ENCODE measurements at places on chromosomes 3 and 15. TPM values are rescaled to one million over a fixed set of nuclear protein-coding genes. Genes with fewer than 3 reads are reported as not detected.

DNA sequence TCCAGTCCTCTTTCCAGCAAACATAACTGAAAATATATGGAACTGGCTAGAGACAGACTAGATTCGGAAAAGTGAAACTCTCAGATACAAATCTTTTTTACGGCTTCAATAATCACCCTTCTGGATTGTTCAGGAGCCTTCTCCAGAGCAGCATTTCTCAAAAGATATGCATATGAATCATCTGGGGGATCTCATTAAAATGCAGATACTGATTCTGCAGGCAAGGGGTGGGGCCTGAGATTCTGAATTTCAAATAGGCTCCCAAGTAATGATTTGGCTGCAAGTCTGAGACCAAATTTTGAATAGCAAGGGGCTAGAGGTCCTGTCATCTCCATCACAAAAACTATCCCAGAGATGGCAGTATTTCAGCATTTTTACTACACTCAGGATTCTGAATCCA lies 165.4 kb downstream of the CTNNB1 start:
- no peaks in the 10 kb centered on the region for H3K4me1 ChIP-seq
- H3K4me3 ChIP-seq: no peak overlapping the region
- no peaks in the 10 kb centered on the region for H3K27me3 ChIP-seq
- no peak overlapping the region for H3K27ac ChIP-seq

- no peaks in the 10 kb centered on the region for H3K27me3 ChIP-seq
- peaks cover 1% of the 10 kb centered on the region for H3K36me3 ChIP-seq
- H3K4me3 ChIP-seq: no peak overlapping the region
- peak overlapping the region; percentile 94 for H3K27ac ChIP-seq
- peaks cover 89% of the 10 kb centered on the region for H3K4me1 ChIP-seq
Measured at GRCh38 chr3:32421991-32422859, 30.6 kb downstream of the CMTM7 start.

IL17RE gene
- total RNA-seq: 0.25 TPM

GRCh38 chr3:5052247-5052646 lies 69.8 kb upstream of the ARL8B start:
- peaks cover 9% of the 10 kb centered on the region for H3K4me1 ChIP-seq
- no peak for DNase-seq
- H3K36me3 ChIP-seq: no peaks in the 10 kb centered on the region
- H3K27me3 ChIP-seq: no peaks in the 10 kb centered on the region
- no peak overlapping the region for H3K4me3 ChIP-seq

- no peaks in the 10 kb centered on the region for H3K36me3 ChIP-seq
- H3K27ac ChIP-seq: no peak overlapping the region
- H3K4me1 ChIP-seq: no peaks in the 10 kb centered on the region
- DNase-seq: no peak
- H3K27me3 ChIP-seq: no peaks in the 10 kb centered on the region
- H3K4me3 ChIP-seq: no peak overlapping the region
Measured at GRCh38 chr3:27568393-27568792, 84.2 kb upstream of the SLC4A7 start.

CD200R1L gene
- total RNA-seq: not detected

HCN4 gene
- total RNA-seq: not detected

- no peak overlapping the region for H3K4me3 ChIP-seq
- DNase-seq: no peak
- H3K27me3 ChIP-seq: peaks cover 2% of the 10 kb centered on the region
- H3K27ac ChIP-seq: no peak overlapping the region
- no peaks in the 10 kb centered on the region for H3K4me1 ChIP-seq
- no peaks in the 10 kb centered on the region for H3K36me3 ChIP-seq
Measured at GRCh38 chr3:55271549-55271948, 215.6 kb downstream of the WNT5A start.

NECTIN3 gene
- total RNA-seq: 3.5 TPM

DNA sequence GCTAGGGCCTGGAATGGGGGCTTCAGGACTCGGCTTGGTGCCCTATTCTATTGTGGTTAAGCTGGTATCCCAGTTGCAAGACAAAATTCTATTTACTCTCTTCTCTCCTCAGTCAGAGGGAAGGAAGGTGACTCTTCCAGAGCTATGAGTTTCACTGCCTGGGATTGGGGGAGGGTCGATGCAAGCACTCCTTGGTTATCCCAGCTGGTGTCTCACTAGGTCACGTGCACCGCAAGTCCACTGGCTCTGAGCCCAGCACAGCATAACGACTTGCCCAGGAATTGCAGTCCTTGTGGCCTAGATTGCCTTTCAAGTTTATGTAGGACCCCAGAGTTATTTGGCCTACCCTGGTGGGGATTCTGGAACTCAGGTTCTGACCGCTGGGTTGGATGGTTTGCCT lies 958.8 kb downstream of the IGSF11 start:
- DNase-seq: no peak
- no peaks in the 10 kb centered on the region for H3K4me1 ChIP-seq
- H3K36me3 ChIP-seq: no peaks in the 10 kb centered on the region
- no peak overlapping the region for H3K27ac ChIP-seq
- H3K4me3 ChIP-seq: no peak overlapping the region

GRCh38 chr3:152061296-152061695 lies 187.9 kb downstream of the SUCNR1 start:
- H3K27ac ChIP-seq: no peak overlapping the region

GRCh38 chr15:96176831-96177230 lies 153.7 kb upstream of the NR2F2 start:
- no peak overlapping the region for H3K4me3 ChIP-seq
- peaks cover 25% of the 10 kb centered on the region for H3K27me3 ChIP-seq
- no peaks in the 10 kb centered on the region for H3K4me1 ChIP-seq
- H3K27ac ChIP-seq: no peak overlapping the region
- no peak for DNase-seq

DNA sequence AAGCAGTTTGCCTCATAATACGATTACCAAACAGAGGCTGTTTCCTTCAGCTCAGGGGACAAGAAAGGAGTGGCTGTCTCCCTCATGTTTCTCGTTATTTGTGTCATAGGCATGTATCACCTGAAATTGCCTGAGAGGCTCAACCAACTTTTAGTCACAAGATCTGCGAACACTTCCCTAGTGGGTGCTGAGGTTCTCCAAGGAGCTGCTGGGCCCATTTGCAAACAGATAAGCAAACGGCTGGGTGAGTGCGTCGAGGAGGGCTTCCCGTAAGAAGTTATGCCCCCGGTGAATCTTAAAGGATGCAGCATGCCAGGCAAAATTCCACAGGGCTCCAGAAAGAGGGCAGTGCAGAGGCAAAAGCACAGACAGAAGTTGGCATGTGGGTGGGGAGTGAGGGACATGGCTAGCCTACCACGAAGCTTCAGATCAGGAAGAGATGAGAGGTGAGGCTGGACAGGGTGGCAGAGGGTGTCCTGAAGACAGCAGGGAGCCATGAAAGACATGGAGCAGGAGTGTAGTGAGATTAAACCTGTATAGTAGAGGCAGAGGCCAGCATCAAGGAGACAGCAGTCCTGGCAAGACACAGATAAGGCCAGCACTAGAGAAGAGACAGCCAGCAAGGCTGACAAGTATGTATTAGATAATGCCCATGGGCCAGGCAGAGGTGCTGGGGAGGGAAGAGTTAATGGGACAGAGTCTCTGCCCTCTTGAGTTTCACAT lies 4.0 kb upstream of the GP9 start:
- H3K4me3 ChIP-seq: no peak overlapping the region
- H3K36me3 ChIP-seq: no peaks in the 10 kb centered on the region
- DNase-seq: no peak
- H3K4me1 ChIP-seq: peaks cover 15% of the 10 kb centered on the region

- H3K4me1 ChIP-seq: peaks cover 3% of the 10 kb centered on the region
- no peak for DNase-seq
- H3K36me3 ChIP-seq: no peaks in the 10 kb centered on the region
- H3K27me3 ChIP-seq: no peaks in the 10 kb centered on the region
- H3K27ac ChIP-seq: no peak overlapping the region
- H3K4me3 ChIP-seq: no peak overlapping the region
Measured at GRCh38 chr15:75098404-75098803, 75.0 kb downstream of the PPCDC start.

DNA sequence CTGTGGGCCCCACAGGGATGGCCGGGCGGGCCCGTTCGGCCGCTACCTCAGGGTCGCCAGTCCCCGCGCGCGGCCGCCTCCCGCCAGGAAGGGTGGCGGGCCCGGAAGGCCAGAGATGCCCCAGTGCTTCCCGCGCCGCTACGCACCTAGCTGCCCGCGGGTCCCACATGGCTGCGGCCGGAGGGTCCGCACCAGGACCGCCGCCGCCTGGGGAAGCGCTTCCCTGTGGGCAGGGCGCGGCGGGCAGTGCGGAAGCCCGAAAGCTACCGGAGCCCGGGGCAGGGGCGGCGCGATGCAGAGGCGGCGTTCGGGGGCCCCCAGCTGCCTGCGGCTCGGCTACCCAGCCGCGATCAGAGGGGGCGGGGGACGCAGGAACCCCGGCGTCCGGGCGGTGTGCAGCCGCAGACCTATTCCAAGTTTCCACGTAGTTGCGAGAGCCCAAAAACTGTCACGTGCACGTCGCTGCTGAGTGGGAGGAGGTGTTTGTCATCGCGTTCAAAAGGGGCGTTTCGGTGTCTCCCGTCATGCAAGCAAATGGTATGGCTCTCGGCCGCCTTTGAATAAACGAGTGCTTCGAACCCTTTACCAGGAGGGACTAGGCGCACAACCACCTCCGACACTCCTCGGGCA lies at the start of gene TRANK1:
TSS of gene TRANK1 (minus strand) at position 414 of the 630 bp plus-strand sequence. CDS start at position 169, 245 bp downstream.
- H3K4me3 ChIP-seq: peak within 1 kb of the TSS; percentile 78
- DNase-seq: peak; percentile 89
- no peak within 1 kb of the TSS for H3K27ac ChIP-seq
- peaks cover 12% of the 10 kb centered on the region for H3K4me1 ChIP-seq
- H3K36me3 ChIP-seq: peaks cover 10% of the 10 kb centered on the region

DNA sequence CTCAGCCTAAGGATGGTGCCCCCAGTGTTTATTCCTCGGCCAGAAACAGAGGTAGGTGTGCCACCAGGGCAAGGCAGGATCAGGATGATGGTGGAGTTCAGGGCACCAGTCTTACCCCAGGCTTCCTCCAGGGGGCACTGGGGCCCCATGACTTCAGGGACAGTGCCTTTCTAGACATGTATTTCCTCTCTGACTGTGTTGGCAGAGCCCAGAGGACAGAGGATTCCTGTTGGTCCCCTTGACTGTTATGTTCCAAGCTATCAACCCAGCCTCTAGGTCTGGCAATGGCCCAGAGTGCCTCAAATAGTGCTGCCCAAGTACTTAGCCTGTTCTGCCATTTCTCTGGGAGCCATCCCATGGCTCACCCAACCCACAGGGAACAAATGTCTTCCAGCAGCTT lies 2.8 kb downstream of the HEMK1 start:
- H3K4me3 ChIP-seq: peak overlapping the region; percentile 51
- peaks cover 27% of the 10 kb centered on the region for H3K36me3 ChIP-seq
- no peaks in the 10 kb centered on the region for H3K27me3 ChIP-seq
- H3K4me1 ChIP-seq: peaks cover 69% of the 10 kb centered on the region

DNA sequence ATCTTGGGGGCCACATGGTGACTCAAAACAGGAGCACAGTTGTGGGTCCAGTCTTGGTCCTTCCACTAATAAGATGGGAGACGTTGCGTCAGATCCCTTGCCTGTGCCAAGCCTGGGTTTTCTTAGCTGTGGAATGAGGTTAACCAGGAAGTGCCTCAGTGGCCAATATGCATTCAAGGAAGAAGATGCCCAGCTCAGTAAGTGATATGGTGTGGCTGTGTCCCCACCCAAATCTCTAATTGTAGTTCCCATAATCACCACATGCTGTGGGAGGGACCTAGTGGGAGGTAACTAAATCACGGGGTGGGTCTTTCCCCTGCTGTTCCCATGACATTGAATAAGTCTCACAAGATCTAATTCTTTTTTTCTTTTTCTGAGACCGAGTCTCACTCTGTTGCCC lies 6.4 kb downstream of the ALG1L2 start:
- H3K27me3 ChIP-seq: no peaks in the 10 kb centered on the region
- H3K27ac ChIP-seq: no peak overlapping the region
- peaks cover 1% of the 10 kb centered on the region for H3K4me1 ChIP-seq
- no peak overlapping the region for H3K4me3 ChIP-seq

GRCh38 chr15:89353991-89354390 lies 19.4 kb upstream of the POLG start:
- H3K27ac ChIP-seq: no peak overlapping the region
- H3K36me3 ChIP-seq: no peaks in the 10 kb centered on the region
- H3K27me3 ChIP-seq: peaks cover 46% of the 10 kb centered on the region
- no peak for DNase-seq
- no peak overlapping the region for H3K4me3 ChIP-seq

- no peak overlapping the region for H3K4me3 ChIP-seq
- no peak for DNase-seq
- no peak overlapping the region for H3K27ac ChIP-seq
- no peaks in the 10 kb centered on the region for H3K36me3 ChIP-seq
Measured at GRCh38 chr3:154180836-154181691, 59.9 kb downstream of the ARHGEF26 start.

- DNase-seq: no peak
- H3K4me1 ChIP-seq: no peaks in the 10 kb centered on the region
- H3K4me3 ChIP-seq: no peak overlapping the region
- H3K27me3 ChIP-seq: no peaks in the 10 kb centered on the region
- no peak overlapping the region for H3K27ac ChIP-seq
Measured at GRCh38 chr3:25462495-25462894, 34.4 kb downstream of the RARB start.

DNA sequence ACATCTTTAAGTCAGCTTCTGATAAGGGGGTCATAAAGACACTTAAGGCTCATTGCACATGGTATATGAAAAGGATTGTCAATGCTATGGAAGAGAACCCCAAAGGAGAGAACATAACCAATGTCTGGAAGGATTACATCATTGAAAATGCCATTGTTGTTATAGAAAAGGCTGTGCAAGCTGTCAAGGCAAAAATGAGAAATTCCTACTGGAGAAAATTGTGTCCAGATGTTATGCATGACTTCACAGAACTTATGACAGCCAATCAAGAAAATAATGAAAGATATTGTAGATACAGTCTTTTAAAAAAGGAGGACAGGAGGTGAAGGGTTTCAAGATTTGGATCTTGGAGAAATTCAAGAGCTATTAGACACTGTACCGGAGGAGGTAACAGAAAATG lies 96.3 kb upstream of the MBNL1 start:
- peaks cover 3% of the 10 kb centered on the region for H3K36me3 ChIP-seq
- no peak for DNase-seq
- peaks cover 11% of the 10 kb centered on the region for H3K4me1 ChIP-seq
- no peaks in the 10 kb centered on the region for H3K27me3 ChIP-seq

DNA sequence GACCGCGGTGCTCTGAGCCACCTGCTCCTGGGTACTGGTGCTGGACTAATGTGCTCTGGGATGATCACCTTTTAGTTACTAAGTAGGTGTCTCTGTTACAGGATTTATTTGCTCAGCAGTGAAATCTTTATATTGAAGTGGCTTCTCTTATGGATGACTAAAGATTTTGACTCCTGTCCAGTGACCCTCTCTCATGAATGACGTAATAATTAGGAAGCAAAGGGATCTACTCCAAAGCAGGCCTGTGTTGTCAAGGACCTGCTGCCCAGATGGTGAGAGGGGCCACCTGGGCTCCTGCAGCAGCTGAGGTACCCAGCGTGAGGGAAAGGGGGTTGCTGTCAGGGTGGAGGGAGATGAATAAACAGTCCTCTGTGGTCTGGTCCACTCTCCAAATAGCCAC lies 263.6 kb downstream of the GABRG3 start:
- no peak overlapping the region for H3K4me3 ChIP-seq
- no peaks in the 10 kb centered on the region for H3K27me3 ChIP-seq
- no peaks in the 10 kb centered on the region for H3K36me3 ChIP-seq
- no peak overlapping the region for H3K27ac ChIP-seq
